ENCODE measurements at places on chromosomes 4 and X. TPM values are rescaled to one million over a fixed set of nuclear protein-coding genes. Genes with fewer than 3 reads are reported as not detected.

DNA sequence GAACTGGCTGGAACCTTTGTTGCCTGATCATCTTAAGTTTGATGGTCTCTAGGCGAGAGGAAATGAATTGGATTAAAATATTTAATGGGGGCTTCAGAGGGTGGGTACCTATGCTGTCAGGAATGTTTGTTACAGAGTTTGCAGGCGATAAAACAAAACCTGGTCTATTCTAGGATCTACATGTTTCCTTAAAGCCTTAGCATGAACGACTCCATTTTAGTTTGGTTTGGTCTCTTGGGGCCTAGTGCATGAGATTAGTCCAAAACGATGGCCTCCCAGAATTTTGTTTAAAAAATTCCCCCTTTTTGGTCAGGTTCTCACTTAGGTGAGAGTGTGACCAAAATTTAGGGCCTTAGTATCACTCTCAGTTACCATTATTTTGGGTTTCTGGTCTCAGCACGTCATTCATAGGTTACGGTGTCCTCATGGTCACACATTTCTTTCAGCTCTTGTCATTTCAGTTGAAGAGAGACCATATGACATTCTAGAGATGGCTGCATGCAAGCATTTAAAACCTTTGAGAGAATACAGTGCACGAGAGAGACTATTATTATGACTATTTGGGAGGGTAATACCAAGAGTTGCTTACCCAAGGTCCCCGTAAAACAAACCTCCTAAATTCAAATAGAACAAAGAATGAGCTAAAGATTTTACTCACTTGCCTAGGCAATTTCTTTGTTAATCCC lies 13.8 kb downstream of the MOB1B start:
- DNase-seq: no peak

DNA sequence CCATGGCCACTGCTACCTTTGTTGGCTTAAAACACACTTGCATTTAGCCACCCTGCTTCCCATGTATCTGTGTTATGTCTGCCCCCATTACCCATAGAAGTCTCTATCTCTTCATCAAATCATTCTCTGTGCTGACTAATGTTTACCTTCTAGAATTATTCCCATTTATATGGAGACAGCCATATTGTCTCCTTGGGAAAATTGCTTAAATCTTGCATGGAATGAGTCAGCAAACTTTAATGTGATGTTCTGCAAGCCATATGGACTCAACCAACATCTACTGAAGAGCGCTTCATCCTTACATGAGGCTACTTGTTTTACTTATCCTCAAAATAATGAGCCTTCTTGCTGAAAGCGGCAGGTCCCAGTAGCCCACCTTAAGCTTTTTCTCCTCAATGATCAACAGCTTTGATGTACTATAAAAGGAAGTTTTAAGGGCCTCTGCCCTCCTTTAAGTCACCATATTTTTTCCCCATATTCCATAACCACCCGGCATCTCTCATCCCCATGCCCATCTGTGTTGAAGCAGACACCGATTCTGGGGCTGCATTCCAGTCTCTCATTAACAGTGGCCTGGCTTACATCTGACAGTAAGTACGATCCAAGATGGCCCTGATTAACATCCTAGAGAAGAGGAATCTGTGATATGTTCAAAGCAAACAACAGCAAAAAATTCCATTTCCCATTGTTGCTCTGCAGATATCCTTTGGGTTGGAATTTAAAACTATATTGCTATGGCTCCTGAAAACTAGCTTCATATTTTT lies 130.4 kb downstream of the ARHGAP6 start:
- no peak for DNase-seq

- DNase-seq: no peak
Observed at GRCh38 chrX:106731590-106731989, 5.1 kb downstream of the RNF128 start.

DNA sequence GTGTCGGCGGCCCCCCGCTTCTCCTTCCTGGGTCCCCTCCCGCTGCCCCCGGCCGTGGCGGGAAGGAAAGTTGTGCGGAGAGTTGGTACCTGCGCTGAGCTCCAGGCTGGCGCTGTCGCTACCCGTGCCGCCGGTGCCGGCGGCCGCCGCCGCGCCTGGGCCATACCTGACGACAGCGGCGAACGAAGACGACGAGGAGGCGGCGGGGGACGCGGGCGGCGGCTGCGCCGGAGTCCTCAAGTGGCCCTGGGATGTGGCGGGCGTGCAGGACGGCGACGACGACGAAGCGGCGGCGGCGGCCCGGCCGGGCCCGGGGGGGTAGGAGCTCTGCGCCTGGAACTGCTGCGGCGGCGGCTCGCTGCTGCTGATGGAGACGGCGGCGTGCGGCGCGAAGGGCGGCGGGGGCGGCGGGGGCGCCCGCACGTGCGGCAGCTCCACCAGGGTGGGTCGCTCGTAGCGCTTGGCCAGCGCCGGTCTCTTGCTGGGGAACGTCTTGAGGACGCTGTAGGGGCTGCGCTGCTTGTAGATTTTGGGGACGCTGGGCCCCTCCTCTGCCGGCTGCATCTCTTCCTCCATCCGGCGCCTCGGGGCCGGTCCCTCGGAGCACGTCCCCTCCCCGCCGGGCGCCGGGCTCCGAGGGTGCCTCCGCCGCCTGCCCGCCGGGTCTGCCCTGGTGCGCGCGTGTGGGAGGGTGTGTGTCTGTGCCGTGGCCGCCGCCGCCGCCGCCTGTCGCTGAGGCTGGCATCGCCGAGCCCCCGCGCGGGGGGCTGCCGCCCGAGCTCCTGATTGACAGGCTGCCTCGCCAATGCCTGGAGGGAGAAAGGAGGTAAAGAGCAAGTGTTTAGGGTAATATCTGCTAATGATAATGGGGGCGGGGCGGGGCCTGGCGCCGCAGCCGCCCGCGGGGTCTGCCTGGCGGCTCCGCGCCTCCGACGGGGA lies 618 bp downstream of the BEND4 start:
- peak; percentile 6 for DNase-seq

- DNase-seq: peak; percentile 74
Observed at GRCh38 chr4:143514497-143514896, 995 bp downstream of the SMARCA5 start.

GRCh38 chr4:174377613-174378012 lies 93.9 kb downstream of the CEP44 start:
- no peak for DNase-seq

Gene ENOX2
- 13.1 TPM for total RNA-seq

Measured in endothelial cell of umbilical vein (primary cell).